BE2C (cell line): ENCODE measurements at places on chromosomes 3 and 15.
A peak's percentile ranks its signal among the peaks of the same experiment; 100 is the strongest.

DNA sequence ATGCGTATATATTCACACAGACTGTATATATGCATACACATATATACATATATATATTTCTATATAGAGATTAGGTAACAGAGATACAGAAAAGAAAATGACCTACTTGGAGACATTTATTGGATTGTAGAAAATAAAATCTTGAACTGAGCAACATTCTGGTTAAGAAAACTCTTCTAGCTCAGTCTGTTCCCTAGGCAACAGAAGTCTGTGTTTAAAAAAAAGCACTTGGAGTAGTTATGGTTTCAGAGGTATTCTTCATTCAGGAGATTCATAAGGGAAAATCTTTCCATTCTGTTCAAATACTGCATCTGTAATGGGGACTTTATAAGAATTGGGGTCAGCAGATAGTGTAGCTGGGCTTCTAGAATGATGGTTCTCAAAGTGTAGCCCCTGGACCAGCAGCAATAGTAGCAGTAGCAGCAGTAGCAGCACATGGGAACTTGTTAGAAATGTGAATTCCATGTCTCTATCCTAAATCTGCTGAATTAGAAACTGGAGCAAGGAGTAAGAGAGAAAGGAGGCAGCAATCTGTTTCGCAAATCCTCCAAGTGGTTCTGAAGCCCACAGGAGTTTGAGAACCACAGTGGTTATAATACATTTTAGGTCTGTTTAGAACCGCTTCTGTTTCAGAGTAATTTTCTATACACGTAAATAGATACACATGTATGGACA, 112.8 kb upstream of the TMEM108 start:
- DNase-seq, result no peak

DNA sequence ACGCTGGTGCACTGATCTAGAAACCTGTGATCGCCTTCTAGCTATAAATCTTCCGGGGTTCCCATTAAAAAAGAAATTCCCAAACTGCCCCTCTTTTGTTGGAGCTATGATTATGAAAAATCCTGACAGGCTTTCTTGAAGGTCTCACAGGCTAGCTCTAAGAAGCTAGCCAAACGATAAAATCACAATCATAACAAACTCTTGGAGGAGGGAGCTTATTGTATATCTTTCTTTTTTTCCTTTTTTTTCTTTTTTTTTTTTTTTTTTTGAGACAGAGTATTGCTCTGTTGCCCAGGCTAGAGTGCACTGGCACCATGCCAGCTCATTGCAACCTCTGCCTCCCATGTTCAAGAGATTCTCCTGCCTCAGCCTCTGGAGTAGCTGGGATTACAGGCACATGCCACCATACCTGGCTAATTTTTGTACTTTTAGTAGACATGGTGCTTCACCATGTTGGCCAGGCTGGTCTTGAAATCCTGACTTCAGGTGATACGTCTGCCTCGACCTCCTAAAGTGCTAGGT, 72.0 kb downstream of the MYO1E start:
- DNase-seq, result no peak

GRCh38 chr15:100635406-100636071, 33.1 kb downstream of the ASB7 start:
- no peak for DNase-seq

DNA sequence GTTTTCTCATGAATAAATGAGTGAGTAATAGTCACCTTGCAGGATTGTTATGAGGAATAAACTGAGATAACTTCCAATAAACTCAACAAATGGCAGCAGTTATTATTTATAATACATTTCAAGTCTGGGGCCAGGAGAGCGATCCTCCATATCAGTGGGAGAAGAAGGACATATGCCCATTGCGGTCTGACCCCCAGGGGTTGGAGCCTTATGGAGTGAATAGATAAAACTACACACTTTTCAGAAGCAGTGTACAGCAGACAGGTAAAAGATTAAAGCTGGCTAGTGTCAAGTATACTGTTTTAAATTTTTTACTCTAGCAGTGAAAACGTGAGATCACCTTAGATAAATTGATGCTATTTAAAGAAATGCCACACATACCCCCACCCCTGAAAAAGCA, 43.5 kb downstream of the DIPK2A start:
- DNase-seq, result no peak

DNA sequence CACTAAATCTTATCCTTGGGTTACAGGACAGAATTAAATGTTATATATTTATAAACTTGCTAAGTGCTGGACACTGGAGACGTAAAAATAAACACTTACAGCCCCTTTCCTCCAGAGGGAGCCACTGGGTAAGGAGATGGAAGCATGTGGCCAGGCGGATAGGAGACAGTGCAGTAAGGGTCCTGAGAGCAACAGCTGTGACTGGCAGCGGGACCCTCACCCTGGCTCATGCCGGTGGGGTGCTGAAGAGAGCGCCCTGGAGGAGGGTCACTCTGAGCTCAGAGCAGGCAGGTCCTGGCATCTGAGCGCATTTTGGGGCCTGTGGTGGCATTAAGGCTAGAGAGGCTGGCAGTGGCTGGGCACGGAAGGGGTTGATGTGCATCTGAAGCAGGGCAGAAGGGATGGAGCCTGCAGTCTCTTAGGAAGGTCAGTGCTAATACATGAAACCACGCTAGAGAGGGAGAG, 16.0 kb downstream of the SEC61A1 start:
- peak; percentile 69 for DNase-seq

GRCh38 chr3:82999777-83000176, 1238.3 kb upstream of the GBE1 start:
- no peak for DNase-seq

- no peak for DNase-seq
Measured at GRCh38 chr3:5136211-5136918, 14.3 kb downstream of the ARL8B start.

DNA sequence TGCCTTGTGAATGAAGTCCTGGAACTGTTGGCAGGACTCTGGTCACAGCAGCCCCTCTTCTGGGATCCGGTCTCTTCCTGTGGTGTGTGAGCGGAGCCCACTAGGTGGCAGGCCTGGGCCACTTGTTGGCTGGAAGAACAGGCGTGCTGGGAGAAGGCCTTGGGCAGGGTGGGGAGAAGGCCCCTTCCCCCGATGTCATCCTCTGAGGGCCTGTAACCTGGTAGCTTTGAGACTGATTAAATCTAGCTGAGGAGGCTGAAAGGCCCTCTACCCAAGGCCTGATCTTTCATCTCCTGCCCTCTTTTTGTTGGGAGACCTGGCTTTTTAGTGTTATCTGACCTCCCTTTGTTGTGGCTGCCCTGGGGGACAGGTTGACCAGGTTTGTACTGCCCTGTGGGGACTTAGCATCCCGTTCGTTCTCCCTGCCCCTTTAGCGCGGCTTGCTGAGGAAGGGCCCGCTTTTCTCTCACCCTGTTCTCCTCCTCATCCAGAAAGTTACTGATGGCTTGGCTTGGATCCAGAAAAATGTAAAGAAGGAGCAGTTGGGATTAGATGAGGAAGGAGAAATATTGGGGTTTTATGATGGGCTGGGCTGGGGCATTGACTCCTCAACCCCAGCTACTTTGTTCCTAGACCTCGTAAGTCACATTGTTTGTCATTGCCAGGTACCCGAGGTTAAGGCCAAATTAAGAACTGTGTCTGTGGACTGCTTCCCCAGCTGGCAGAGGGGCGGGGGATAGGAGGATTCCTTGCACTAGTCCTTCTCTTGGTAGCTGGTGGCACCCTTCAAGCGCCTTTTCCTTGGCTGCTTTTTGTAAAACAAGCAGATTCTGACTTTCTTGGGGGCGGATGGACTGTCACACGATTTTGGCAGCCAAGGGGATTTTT, 48.5 kb downstream of the CHCHD6 start:
- peak; percentile 90 for DNase-seq

GRCh38 chr3:18127174-18127858, 297.8 kb downstream of the SATB1 start:
- no peak for DNase-seq

DNA sequence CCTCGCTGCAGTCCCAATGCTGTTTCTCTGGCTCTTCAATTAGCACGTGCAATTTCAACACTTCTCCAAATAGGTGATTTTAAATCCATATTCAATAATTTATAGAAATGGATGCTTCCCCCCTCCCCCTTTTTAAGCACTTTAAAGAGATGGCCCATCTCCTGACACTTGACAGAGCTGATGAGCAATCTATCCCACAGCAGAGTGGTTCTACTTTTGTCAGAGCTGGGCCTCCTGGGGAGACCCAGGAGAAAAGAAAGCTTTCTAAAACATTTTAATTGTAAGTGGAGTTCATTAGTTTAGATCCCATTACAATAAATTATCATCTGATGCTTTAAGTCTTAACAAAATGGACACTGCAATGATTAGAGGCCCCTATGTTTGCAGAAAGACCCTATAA, 127.7 kb downstream of the SHQ1 start:
- no peak for DNase-seq

DNA sequence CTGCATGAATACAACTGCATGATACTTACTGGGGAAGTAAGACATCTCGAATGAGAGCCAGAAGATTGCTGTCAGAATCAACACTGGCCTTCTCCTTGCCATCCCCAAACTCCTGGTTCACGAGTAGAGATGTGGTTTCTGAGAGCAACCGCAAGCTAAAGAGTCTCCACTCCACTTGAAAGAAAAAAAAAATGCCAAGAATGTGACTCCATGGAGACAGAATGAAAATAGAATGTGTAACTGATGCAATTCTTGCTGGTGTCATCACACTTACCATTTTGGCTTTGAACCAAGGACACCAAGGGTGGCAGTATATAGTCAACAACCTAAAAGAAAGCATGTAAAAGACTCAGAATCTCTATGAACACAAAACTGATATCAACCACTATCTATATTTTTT, 280.4 kb downstream of the ULK4 start:
- DNase-seq, result no peak

GRCh38 chr15:59741274-59741906, 52.3 kb upstream of the BNIP2 start:
- peak; percentile 38 for DNase-seq

DNA sequence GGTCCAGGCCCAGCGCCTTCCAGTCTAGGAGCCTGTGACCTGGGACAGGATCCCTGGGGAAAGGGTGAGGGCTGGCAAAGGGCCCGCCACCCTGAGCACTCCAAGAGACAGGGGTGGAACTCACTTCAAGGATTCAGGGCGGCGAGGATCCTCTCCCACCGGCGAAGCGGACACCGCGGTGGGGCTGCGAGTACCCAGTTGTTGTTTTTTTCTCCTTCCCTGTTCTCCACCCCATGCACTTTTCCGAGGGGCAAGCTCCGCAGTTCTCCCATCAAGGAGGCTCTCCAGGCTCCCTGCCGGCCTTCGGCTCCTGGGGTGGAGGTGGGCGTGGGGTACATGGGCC, 387 bp upstream of the PAQR5 start:
- DNase-seq, result no peak

GRCh38 chr3:113912552-113913236, 35.1 kb upstream of the ZDHHC23 start:
- peak; percentile 18 for DNase-seq

- DNase-seq, result no peak
Measured at GRCh38 chr3:112093180-112093522, 7.0 kb downstream of the C3orf52 start.

DNA sequence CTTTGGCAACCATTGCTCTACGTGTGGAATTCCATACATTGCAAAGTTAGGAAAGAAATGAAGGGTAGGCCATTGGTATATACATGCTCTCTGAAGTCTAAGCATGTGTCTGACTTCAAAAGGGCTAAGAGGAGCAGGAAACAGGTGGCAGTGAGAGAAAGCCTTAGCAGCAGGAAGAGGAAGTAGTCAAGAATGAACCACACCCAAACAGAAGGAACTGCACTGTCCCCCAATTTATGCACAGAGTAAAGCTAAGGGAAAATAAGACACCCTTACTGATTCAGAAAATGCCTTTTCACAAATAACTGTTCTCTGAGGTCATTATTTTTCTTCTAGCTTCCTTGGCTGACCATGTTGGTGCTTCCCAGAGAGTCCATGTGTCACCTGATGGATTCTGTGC, 575.4 kb downstream of the NTRK3 start:
- DNase-seq, result no peak

DNA sequence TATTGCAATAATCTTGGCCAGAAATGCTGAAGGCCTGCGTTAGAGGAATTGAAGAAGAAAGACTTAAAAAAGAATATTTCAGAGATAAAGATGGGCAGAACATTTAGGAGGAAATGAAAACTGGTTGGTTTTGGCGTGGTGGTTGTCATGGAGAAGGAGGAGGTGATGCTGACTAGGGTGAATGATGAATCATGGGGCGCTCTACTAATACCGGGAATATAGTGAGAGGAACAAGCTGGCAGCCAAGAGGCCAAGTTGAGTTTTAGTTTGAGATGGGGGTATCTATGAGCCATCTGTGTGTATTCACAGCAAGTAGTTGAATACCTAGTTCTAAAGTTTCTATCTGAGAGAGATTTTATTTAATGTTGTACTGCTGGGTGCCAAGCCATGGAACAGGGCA, 6.8 kb upstream of the GAP43 start:
- DNase-seq, result no peak

DNA sequence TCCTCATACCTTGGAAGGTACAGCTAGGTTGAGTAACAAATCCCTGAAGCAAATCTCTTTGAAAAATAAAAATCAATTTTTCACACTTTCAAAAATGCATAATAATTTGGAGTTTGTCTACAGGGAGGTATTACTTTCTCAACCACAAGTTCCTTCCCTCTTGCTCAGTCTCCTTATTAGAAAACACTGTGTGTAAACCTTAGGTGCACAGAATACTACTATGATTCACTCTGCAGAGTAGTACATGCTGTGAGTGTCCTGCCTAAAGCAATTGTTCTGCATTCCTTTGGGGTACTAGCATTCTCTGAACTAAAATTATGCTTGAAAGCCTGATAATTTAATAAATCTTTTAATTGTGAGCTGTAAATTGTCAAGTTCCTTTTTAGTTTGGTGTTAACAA, 115.9 kb upstream of the EPHA3 start:
- no peak for DNase-seq
